ENCODE measurements at places on chromosomes 7 and 10.

GRCh38 chr7:155252444-155252887 lies 45.2 kb upstream of the INSIG1 start:
- no peak for DNase-seq

GRCh38 chr10:67618116-67618515 lies 77.9 kb downstream of the CTNNA3 start:
- no peak for DNase-seq

DNA sequence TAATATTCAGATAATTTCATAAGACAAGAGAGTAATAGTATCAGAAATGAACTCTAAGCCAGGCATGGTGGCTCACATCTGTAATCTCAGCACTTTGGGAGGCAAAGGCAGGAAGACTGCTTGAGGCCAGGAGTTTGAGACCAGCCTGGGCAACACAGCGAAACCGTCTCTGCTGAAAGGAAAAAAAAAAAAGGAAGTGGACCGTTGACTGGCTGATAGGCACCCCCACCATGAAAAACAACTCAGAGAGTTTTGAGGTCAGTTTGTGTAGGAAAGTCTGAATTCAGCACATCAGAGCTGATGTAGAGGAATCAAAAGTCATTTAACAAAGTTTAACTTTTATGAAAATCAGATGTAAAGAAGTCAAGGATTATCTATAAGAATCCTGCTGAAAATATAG lies 63.2 kb upstream of the AMPH start:
- no peak for DNase-seq

GRCh38 chr7:70647801-70648498 lies 484.0 kb upstream of the GALNT17 start:
- DNase-seq, result peak; percentile 52

DNA sequence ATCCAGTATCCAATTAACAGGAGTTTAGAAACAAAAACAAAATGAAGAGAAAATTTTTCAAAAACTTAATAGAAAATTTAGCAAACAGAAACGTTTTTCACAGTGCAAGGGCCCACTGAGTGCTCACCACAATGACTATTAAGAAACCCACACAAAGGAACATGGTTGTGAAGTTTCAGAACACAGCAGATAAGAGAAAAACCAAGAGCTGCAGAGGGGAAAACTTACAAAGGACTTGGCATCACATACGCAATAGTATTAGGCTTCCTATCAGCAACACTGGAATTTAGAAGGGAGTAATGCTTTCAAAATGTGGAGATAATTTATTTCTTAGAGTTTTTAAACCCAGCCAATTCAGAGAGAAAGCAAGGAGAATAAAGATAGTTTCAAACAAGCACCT lies 1.7 kb upstream of the C7orf25 start:
- no peak for DNase-seq

GRCh38 chr10:117597216-117597615 lies 54.7 kb downstream of the EMX2 start:
- DNase-seq, result no peak

DNA sequence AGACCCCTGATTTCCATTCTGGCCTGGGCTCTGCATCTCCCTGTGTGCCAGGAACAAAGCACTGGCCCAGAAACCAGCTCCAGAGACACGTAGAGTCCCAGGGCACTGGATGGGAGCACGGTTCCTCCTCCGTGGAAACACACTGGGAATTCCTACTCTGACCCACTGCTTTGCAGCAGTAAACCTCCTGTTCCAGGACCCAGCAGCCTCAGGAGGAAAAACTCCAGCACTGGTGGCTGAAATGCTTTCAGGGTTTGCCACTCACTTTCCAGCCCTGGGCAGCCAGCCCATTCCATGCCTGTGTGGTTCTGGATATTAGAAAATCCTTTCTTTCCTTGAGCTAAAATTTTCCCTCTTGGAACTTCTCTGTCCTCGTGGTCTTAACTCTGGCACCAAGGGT lies 58.0 kb downstream of the FAM171A1 start:
- no peak for DNase-seq
